ENCODE measurements at places on chromosomes 6 and 20. TPM values are rescaled to one million over a fixed set of nuclear protein-coding genes. Genes with fewer than 3 reads are reported as not detected.

- no peak for DNase-seq
These were observed 30.7 kb downstream of the TUBB2B start for GRCh38 chr6:3196770-3197169.

DNA sequence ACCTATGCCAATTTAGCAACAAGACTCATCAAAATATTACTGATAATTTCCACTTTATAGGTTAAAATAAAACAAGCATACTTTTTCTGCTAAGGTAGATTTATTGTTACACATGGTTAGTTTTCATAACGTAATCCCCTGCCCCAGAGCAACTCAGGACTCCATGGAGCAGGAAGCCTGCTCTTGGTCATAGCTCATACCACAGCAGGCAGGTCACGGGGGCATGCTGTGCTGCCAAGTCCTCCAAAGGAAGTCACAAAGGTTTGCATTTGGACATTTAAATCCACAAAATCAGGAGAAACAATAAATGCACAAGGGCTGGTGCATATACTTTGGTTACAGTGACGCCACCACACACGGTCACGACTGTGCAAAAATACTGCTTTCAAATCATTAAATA is 12.5 kb downstream of the GZF1 start:
- DNase-seq, result no peak

DNA sequence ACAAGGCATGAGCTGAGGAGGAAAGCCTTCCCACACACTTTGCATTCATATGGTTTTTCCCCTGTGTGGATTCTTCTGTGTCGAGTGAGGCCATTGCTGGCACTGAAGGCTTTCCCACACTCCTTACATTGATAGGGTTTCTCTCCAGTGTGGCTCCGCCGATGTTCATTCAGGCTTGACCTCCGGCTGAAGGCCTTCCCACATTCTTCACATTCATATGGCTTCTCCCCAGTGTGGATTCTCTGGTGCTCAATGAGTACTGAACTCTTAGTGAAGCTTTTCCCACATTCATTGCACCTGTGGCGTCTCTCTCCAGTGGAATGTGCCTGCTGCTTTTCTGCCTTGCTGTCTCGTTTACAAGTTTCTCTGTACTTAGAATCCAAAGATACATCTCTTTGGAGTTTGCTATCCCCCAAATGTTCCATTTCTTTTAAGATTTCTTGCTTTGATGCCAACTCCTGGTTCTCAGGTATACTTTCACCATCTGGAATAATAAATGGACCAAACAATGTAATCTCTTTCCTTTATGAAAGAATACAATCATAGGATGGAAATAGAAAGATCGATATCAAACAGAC is 9.5 kb downstream of the ZSCAN31 start:
- DNase-seq, result no peak

GRCh38 chr20:57142667-57143066 is 123.8 kb downstream of the BMP7 start:
- no peak for DNase-seq

DNA sequence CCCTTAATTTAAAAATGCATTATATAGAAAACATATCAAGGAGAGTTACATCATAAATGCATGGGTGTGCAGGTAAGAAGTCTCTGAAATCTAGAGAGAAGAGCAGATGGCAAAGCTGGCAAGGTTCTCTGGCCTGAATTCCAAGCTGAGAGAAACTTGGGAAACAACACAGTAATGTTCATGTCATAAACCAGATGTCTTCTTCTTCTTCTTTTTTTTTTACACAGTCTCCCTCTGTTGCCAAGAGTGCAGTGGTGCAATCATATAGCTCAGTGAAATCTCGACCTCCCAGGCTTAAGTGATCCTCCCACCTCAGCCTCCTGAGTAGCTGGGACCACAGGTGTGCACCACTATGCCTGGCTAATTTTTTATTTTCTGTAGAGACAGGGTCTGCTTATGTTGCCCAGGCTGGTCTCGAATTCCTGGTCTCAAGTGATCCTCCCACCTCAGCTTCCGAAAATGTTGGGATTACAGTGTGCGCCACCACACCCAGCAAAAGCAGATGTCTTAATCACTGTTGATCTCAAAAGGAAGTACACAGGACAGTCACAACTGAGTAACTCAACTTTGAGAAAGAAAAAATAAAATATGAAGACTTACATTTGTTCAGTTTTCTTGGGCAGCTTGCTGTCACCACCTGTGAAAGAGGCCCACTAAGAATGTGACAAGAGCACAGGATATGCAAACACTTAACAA is 77.3 kb downstream of the DNAAF9 start:
- DNase-seq, result no peak

GRCh38 chr20:24913076-24913628 is 35.9 kb upstream of the CST7 start:
- DNase-seq, result no peak

DNA sequence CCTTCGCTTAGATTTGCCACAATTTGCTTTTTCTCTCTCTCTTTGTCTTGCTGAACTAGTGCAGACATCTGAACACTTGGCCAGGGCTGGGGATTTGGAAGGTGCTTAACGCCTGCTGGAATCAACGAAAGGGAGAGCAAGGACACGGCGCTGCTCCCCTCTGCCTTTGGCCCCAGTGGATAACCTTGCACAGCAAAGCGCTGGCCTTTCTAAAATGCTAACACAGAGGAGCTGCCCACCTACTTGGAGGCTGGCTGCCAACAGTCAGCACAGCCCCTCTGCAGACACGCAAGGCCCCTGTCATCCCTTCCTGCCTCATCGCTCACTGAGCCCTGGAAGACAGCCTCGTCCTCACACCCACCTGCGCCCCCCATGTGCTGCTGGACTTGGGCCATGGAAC is 37.5 kb downstream of the C20orf203 start:
- DNase-seq, result no peak

GRCh38 chr20:63156221-63156671 is 59.7 kb downstream of the YTHDF1 start:
- DNase-seq, result no peak

Gene MCHR2
- not detected for total RNA-seq

Gene TP53TG5
- 1.2 TPM for total RNA-seq

Gene VSX1
- total RNA-seq, result not detected

Gene FRK
- 11.5 TPM for total RNA-seq

Gene RGS17
- total RNA-seq, result 3.3 TPM

Measured in ureter (tissue), 1 donor.